NCI-H460 (cell line): ENCODE measurements at places on chromosomes 12 and 14. TPM values are rescaled to one million over a fixed set of nuclear protein-coding genes. Genes with fewer than 3 reads are reported as not detected.

Gene AACS
- 15.6 and 18.1 TPM in 2 replicates for total RNA-seq

Gene NKX2-1
- total RNA-seq: not detected in 2 replicates

DNA sequence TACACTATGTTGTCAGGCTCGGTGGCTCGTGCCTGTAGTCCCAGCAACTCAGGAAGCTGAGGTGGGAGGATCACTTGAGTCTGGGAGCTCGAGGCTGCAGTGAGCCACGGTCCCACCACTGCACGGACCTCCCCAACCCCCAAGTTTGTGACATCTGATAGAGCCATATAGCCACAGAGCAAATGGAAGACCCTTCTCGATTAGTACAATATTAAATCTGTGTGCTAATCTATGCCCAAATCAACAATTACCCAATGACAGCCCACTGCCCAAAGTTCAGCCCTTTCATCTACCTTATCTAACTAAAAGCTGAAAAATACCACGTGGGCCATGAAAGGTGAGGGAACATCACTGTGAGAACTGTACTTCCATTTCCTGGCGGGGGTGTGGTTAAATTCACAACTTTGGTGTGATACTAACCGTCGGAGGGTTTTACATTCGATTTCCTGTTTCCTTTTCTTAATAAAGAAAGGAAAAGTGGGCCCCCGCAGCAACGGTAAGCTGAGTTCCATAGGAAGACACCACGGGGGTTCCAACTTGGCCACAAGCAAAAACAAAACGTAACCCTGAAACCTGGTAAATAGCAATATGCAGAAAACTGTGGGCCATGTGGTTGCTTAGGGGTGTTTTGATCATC, 31.2 kb upstream of the FOS start:
- no peak for DNase-seq

DNA sequence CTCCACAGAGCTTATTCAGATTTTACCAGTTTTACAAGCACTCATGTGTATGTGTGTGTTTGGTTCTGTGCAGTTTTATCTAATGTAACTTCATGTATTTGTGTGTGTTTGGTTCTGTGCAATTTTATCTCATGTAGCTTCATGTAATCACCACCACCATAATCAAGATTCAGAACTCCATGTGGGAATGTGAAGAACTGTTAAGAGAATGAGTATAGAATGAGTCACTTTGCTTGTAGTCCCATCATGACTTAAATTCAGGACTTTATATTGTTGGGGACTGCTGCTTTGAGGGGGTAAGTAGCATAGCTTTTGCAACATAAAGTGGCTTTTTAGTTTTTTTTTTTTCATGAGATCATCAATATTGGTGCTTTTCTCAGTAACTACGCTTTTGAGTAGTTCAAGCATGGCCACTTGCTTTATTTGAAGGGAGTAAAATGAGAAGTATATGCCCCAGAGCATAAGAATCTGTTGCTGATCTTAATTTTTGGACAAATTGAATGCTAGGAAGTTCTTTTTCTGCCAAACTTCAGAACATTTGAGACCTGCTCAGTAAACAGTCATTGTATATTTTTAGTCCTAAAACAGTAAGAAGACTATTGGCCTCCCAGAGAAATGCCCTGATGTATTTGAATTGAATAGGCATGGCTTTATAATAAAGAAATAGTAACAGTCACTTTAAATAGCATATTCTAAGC, 28.8 kb downstream of the PROX2 start:
- DNase-seq: no peak

GRCh38 chr14:91038439-91038838, 22.0 kb downstream of the RPS6KA5 start:
- DNase-seq: no peak

GRCh38 chr12:119486599-119487154, 106.9 kb upstream of the TMEM233 start:
- DNase-seq: no peak
